ENCODE measurements at places on chromosomes 6 and 20.

GRCh38 chr6:133218852-133219251 lies 22.3 kb upstream of the EYA4 start:
- no peak for DNase-seq

GRCh38 chr20:5150226-5151076 lies 23.6 kb downstream of the CDS2 start:
- no peak for DNase-seq

DNA sequence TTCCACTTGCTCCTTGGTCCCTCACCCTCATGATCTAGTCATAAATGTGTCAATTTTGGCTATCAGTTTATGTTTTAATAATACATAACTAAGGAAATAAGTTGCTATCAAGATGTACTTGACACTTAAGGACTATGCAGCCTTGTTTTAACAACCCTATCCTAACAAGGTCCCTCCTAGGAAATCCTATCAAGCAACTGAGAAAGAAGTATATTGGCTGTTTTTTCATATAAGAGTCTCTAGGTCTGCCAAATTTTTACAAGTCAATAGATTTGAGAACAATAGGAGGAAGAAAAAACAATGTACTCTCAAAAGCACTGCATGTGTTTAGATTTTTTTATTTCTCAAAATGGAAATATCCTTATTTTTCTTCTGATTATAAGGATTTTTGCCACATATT lies 14.7 kb downstream of the FILIP1 start:
- no peak for DNase-seq

- no peak for DNase-seq
These were observed 32.6 kb upstream of the PCMTD2 start for GRCh38 chr20:64222851-64223525.

- no peak for DNase-seq
These were observed 51.1 kb downstream of the FAM83B start for GRCh38 chr6:54897462-54898189.

GRCh38 chr6:128725271-128726233 lies 157.4 kb upstream of the LAMA2 start:
- no peak for DNase-seq

GRCh38 chr6:6918216-6918983 lies 189.4 kb upstream of the RREB1 start:
- DNase-seq, result peak; percentile 88

Measured in stimulated activated CD4-positive, alpha-beta T cell treated with anti-CD3 and anti-CD28 coated beads, Interleukin-1b, Interleukin-23, amount 100 ng/mL, for 48 hours (primary cell).